Spinal cord (tissue), 10 donors: ENCODE measurements at places on chromosomes 16 and 17. TPM values are rescaled to one million over a fixed set of nuclear protein-coding genes. Genes with fewer than 3 reads are reported as not detected.

The MAPT gene
- total RNA-seq: 48.2 TPM

The SP6 gene
- total RNA-seq: 0.22 TPM

The GSDMA gene
- total RNA-seq: 0.61 TPM

The CACNG5 gene
- 12.2 TPM for total RNA-seq

The LGALS9B gene
- not detected for total RNA-seq
